ENCODE measurements at places on chromosomes 7 and 10.

DNA sequence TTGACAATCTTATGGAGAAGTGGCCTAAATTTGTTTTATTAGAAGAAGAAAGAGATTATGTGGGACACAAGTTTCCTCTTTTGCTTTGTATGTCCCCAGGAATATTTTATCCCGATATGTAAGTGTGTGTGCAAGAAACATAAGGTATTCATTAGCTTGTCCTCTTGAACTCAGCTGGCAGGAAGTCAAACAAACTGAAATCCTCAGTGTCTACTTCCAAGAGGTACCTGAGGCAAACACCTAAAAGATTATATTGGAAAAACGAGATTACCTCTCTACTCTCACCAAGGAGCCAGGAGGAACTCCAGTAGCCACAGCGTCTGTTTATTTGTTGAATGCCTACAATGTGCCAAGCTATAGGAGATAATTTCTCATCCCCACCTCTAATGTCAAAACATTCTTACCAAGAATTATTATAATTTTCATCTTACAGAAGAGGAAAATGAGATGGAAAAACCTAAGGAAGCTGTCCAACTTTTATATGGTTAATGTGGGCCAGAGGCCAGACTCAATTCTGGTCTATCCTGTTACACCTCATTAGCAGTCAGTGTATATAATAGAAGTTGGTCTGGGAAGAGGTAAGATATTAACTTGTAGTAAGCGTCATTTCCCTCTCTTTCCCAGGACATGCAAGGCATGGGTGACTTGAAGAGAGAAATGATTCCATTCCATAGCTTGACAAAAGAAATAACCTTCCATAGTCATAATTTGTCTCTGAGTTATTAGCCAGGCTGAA, 692.7 kb downstream of the MAGI2 start:
- DNase-seq = no peak

- DNase-seq = no peak
Measured at GRCh38 chr10:130040817-130041330, 69.8 kb downstream of the C10orf143 start.

DNA sequence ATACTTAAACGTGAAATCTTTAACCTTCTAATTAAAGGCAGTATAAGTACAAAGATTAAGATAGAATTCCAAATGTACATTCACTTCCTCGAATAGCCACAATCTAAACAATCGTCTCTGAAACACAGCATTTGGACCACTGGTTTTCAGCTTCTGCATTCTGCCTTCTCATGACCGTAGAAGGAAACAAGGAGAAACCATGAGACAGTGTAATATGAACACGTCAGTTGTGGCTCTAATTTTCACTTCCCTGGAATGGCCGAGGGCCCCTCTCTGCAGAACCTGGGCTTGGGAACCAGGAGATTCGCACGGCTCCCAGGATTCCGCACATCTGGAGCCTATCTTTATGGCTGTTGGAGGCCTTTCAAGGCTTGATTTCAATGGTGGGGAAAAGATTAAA, 189.3 kb downstream of the KLF6 start:
- no peak for DNase-seq

DNA sequence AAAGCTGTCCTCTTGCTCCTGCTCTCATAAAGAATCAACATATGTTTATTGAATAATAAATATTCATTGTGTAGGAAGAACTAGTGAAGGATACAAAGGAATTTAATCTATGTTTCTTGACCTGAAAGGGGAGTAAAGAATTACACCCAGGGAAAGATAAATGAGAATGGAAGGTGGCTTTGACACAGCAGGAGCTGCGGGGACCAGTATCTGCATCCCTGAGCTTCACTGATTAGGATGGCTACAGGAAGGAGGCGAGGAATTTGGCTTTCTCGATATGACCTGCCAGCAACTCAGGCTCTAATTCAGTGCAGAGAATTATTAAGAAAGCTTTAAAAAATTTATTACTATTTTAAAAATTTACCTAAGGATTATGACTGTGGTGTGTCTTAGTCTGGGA, 194.6 kb downstream of the SEC23IP start:
- DNase-seq = no peak

- no peak for DNase-seq
Measured at GRCh38 chr10:102413053-102413705, 5.4 kb downstream of the PSD start.

GRCh38 chr10:119728172-119728800, 2.4 kb downstream of the INPP5F start:
- DNase-seq = no peak

GRCh38 chr7:155860840-155861479, 48.7 kb upstream of the SHH start:
- DNase-seq = peak; percentile 72

DNA sequence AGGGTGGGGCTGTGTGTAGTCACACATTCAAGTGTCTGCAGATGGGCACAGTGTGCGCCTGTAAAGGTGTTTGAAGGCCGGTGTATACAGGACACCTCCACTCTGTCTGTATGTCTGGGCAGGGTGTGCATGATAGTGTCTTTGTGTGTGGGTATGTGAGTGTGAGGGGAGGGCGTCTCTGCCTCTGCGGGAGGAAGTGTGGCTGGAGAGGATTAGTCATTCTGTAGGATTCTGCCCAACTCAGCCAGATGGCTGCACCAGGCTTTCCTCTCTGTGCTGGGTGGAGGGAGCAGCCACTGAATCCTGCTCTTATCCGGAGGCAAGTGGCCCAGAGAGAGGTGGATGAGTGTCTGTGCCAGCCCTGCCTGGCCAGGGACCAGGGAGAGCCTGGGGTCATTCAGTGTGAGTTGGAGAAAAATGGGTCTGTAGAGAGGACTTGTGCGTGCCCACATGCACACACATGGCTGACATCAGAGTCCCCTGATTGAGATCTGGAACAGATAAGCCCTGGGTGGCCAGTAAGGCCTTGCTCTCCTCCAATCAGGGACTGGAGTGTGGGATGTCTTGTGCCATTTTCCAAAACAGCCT, 1.7 kb downstream of the SFXN3 start:
- peak; percentile 88 for DNase-seq

DNA sequence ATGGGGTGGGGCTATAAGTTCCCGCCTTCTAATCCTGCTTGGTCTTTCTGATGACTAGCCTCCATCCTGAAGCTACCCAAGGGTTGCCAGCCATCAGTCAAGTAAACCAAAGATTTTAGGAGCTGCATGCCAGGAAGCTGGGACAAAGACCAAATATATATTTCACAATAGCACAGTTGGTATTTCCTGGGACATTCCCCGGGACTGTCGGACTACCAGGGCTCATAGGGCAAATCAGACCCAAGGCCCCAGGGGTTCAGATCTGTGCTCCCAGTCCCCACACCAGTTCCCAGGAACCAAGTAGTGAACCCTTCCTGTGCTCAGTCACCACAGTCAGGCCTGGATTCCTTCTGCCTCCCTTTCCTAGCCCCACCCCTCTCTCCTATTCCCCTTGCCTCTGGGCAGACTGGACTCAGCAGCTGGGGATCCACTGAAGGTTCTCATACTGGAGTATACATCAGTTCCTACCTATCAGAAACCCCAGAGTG, 5.7 kb upstream of the CXCL12 start:
- peak; percentile 60 for DNase-seq

GRCh38 chr10:48640326-48640725, 35.5 kb upstream of the ARHGAP22 start:
- no peak for DNase-seq

GRCh38 chr7:150463461-150463860, 13.0 kb downstream of the GIMAP8 start:
- no peak for DNase-seq

- DNase-seq = no peak
Measured at GRCh38 chr10:14102056-14102455, 228.7 kb downstream of the FRMD4A start.

DNA sequence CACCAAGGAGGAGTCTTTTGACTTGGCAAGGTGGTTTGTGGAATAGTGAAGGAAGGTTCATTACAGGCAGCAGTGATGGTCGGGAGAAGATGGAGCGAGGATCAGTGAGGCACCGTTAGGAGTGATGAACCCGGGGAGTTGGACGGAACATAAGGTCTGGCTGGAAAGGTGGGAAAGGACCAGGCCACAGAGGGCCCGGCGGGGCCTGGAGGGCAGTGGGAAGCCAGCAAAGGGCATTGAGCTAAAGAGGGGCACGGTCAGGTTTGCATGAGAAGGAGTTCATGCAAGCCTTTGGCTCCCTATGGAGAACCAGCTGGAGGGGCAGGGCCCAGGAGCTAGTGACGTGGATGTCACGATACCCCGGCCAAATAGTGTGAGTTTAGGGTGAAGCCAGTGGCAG, 46.2 kb upstream of the RABGEF1 start:
- DNase-seq = no peak

DNA sequence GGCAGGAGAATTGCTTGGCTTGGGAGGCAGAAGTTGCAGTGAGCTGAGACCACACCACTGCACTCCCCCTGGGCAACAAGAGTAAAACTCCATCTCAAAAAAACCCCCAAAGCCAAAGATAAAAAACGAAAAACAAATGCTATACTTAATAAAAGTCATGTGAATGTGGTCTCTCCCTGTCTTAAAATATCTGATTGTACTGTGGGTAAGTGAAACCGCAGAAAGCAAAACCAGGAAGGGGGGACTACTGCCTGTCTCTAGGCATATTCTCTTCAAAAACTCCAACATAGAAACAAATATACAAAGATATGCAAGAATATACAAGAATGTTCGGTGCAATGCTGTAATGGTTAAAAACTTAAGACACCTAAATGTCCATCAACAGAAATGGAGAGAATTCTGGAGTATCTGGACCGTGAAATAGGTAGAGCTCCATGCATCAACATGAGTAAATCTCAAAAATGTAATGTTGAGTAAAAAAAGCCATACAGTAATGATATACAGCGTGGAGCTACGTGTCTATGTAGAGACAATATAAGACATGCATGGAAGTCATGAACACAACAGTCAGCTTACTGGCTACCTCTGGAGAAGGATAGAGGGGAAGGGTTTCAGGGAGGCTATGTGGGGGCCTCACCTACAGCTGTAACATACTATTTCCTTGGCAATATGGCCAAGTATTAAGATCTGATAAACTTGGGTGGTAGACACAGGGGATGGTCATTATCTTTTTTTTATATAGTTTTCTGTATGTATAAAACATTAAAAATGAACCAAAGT, 2.1 kb downstream of the ZNF394 start:
- no peak for DNase-seq

- no peak for DNase-seq
Measured at GRCh38 chr10:7436490-7437100, 25.8 kb upstream of the SFMBT2 start.

DNA sequence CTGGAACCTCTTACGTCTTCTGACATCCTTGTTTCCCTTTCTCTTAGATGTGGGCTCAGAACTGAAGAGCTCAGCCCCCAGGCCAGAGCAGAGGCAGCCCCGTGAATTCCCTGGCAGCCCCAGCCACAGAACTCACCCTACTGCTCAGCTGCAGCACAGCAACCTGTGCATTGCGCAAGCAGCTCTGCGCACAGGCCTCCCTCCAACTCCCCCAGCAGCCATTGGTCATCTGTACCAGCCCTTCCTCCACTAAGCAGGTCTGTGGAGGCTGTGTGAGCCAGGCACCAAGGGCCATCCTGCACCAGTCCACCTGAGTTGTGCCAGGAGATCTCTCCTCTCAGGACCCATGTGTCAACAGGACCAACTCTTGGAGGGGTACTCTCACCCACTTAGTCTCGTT, 54.5 kb downstream of the ZNF33B start:
- no peak for DNase-seq

DNA sequence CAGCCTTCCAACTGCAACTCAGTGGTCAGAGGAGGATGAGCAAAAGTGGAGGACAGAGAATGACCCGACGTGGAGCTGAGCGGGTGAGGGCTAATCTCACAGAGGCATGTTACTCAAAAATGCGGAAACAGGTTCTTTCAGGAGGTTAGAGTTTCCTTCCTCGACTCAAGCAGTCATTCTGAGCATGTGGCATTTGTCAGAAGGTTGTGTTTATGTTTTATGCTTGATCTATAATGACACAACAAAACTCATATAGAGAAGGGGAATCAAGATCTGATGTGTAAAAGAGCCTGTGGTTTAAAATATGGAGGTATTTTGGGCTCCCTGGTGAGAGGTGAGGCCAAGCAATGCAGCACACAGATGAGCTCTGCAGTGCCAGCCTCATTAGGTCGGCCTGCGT, 311.4 kb downstream of the ADARB2 start:
- DNase-seq = no peak

DNA sequence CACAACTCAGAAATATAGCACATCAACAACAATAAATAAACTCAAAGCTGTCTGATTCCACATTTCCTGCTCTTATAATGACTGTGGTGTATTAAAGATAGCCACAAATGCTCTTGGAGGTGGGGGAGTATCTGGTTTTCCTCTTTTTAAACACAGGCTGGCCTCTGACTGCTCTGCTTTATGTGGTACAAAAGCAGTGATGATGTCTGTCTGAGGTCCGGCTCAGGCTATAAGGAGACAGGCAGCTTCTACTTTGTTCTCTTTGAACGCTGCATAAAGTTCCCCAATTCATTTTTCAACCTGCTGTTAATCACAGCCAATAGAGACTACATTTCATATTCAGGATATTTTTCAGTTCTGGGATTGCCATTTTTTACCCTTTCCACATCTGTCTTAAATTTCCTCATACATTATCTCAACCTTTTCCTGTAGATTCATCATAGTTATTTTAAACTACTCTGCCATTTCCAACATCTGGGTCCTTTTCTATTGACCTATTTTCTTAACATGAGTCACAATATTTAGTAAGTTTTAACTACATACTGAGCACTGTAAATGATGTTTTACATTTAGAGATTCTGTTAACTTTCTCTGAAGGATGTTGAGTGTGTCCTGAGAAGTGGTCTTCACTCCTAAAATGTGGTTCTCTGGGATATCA, 64.9 kb downstream of the CRPPA start:
- peak; percentile 55 for DNase-seq

GRCh38 chr10:132392184-132392800, 4.7 kb upstream of the PWWP2B start:
- DNase-seq = no peak

GRCh38 chr7:133139350-133139749, 57.5 kb upstream of the CHCHD3 start:
- peak; percentile 73 for DNase-seq

DNA sequence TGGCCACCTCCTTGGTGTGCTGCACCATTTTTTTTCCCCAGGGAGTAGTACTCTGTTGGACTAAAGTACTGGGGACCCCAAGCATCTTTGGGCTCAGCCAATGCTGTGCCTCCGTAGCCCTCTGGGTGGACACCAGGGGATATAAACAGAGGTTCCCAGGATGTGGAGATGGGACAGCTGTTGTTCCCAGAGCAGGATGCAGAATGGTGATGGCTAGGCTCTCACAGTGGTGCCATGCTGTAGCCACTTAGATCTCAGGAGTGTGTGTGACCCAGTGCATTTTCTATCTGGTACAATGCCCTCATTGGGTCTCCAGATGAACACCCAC, 50.9 kb upstream of the SCIN start:
- no peak for DNase-seq

GRCh38 chr7:151652111-151652510, 132.4 kb upstream of the RHEB start:
- DNase-seq = no peak

- DNase-seq = no peak
Measured at GRCh38 chr7:18243731-18244130, 216.1 kb upstream of the PRPS1L1 start.

DNA sequence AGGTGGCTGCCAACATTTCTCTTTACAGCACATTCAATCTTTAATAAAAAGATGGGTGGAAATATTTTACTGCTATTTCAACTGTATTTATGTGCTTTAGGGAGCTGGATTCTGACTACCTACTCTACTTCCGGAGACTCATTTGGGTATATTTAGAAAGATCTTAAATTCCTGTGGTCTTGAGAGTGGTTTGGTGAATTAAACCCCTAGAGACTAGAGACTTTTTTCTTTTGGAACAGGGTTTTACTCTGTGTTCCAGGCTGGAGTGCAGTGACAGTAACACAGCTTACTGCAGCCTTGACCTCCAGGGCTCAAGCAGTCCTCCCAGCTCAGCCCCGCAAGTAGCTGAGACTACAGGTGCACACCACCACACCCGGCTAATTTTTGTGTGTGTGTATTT, 79.0 kb upstream of the HABP2 start:
- no peak for DNase-seq

All from fibroblast of pulmonary artery (primary cell).